Right renal pelvis (tissue), 4 donors: ENCODE measurements at places on chromosomes 12 and 14. TPM values are rescaled to one million over a fixed set of nuclear protein-coding genes. Genes with fewer than 3 reads are reported as not detected.

- no peak for DNase-seq
Observed at GRCh38 chr14:76863724-76864407, 37.7 kb downstream of the LRRC74A start.

DNA sequence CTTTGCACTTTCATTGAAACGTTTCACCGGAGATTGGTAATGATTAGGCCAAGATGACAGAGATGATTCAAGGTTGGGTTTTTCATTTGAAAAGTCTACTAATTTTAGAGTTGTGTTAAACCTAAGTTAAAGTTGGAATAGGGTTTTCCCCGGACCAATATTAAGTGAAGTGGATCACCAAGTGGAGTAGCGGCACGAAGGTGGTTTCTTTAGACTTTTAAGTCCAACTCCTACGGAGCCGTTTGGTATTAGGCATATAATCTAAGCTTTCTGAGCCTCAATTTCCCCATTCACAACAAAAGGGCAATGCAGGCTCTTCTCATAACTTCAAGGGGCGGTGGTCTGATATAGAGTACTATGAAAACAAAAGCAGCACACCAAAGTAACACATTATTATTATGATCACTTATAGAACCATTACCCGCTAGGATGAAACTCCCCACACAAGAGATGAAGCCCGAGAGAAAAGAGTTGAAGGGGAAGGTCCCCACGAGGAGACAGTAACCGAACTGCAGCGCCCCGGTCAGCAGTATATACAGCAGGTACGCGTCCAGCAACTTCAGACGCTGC is 413 bp downstream of the DAD1 start:
- no peak for DNase-seq

GRCh38 chr12:92208613-92209121 is 63.0 kb upstream of the BTG1 start:
- no peak for DNase-seq

DNA sequence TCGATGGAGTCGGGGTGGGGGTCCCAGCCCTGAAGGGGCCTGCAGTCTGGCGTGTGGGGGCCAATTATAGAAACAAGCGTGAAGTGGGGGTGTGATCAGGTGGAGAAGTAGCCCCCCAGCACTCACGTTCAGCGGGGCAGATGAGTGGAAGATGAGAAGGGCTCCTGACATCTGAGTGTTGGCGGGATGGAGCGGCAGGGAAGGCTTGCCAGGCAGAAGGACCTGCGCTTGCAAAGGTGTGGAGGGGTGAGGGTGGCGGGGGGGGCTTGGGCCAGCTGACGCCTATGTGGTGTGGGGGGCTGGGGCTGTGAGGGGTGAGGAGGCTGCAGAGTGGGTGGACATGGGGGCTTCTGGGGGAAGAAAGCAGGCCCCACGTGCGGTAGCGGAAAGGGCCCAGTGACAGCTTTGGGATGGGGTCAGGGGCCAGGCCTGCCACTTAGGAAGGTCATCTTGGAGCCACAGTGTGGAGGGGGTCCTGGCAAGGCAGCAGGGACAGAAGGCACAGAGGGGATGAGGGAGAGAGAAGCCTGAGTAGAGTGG is 22.2 kb upstream of the BEGAIN start:
- DNase-seq: no peak

GRCh38 chr12:111753144-111753881 is 13.4 kb upstream of the ALDH2 start:
- no peak for DNase-seq

GRCh38 chr14:45065540-45065939 is 18.4 kb upstream of the PRPF39 start:
- DNase-seq: no peak

DNA sequence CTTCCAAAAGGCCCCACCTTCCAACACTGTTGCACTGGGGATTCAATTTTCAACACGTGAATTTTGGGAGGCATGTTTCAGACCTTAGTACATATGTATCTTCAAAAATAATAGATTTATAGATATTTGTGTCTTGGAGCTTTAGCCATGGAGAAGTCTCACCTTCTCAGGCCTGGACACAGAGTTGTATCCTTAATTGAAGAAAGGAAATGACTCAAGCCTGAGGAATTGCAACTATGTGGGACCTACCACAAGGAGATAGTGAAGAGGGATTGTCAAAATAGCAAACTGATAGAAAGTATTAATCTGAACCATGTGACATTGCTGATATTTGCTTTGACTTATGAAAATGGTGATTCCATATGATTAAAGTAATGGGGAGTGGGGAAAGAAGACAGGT is 89.8 kb downstream of the ACSS3 start:
- DNase-seq: no peak

- no peak for DNase-seq
Observed at GRCh38 chr12:128323145-128323920, 56.4 kb downstream of the TMEM132C start.

DNA sequence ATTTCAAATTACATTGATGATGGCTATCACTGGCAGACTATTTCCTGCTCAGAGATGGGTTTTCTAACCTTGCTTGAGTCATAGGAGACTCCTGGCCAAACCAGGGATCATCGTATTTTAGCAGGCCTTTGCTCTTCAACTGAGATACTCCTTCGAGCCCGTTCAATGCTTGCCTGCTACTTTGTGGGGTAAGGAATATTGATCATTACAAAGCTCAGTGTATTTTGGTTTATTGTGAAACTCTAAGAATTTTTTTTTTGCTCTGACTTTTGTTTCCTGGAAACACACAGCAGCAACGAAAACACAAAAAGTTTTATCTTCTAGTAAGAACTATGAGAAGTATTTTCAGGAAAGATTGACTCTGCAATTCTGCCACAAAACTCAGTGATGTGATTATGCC is 4.1 kb downstream of the GPRC5D start:
- DNase-seq: no peak

FGFR1OP2 gene
- polyA plus RNA-seq: 71.5 TPM
